ENCODE measurements at places on chromosomes 1 and 21. TPM values are rescaled to one million over a fixed set of nuclear protein-coding genes. Genes with fewer than 3 reads are reported as not detected.
A peak's percentile ranks its signal among the peaks of the same experiment; 100 is the strongest.

DNA sequence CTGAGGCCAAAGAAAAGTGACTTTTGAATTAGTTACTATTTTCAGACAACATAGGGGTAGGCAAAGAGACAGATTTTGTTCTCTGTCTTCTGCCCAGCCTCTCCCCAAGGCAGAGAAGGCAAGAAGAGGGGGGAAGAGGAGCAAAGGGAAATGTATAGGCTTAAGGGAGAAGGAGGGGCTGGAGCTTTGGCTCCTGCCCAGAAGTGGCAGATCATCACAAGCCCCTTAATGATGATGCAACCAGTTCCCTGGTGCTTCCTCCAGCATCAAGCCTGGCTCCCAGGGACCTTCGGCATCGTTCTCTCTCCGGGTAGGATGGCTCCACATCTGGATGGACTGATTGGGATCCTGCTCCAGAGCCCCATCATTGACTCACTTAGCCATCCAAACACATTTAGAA, 112.8 kb downstream of the KCND3 start:
- H3K4me3 ChIP-seq, result no peak overlapping the region
- no peaks in the 10 kb centered on the region for H3K36me3 ChIP-seq

- H3K4me1 ChIP-seq, result peaks cover 14% of the 10 kb centered on the region
Measured at GRCh38 chr1:2546515-2547209, 9.5 kb upstream of the TNFRSF14 start.

- no peaks in the 10 kb centered on the region for H3K27me3 ChIP-seq
- H3K27ac ChIP-seq, result peak overlapping the region; percentile 85
- peaks cover 36% of the 10 kb centered on the region for H3K4me1 ChIP-seq
- no peaks in the 10 kb centered on the region for H3K36me3 ChIP-seq
Measured at GRCh38 chr1:59146651-59147358, 150.1 kb upstream of the FGGY start.

DNA sequence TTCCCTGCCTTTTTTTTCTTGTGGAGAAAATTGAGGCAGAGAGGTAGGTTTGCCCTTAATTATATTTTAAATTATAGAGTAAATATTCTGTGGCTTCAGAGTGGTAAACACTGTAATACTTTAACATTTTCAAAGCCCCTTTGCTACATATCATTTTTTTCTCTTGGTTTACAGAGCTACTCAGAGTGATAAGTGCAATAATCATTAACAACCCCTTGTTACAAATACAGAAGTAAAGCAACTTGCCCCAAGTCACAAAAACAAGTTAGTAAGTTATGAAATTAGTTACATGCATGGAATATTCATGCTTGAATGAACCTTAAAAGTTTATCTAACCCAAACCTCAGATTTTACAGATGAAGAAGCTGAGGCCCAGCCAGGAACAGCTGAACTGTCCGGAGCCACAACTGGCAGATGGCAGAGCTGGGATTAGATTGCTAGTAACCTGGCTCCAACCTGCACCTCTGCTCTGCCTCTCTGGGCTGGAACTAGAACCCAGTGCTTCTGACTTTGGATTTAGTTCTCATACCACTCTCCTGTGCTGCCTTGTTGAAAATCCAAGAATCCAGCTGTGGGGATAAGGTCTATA, 48.7 kb downstream of the TNN start:
- H3K27me3 ChIP-seq, result no peaks in the 10 kb centered on the region
- no peak overlapping the region for H3K27ac ChIP-seq
- DNase-seq, result no peak
- H3K4me1 ChIP-seq, result no peaks in the 10 kb centered on the region
- no peaks in the 10 kb centered on the region for H3K36me3 ChIP-seq
- H3K4me3 ChIP-seq, result no peak overlapping the region

GRCh38 chr1:228471762-228472398, 15.3 kb upstream of the RNF187 start:
- H3K27me3 ChIP-seq, result peaks cover 18% of the 10 kb centered on the region
- H3K27ac ChIP-seq, result no peak overlapping the region
- H3K4me3 ChIP-seq, result no peak overlapping the region
- peaks cover 2% of the 10 kb centered on the region for H3K4me1 ChIP-seq
- no peaks in the 10 kb centered on the region for H3K36me3 ChIP-seq
- no peak for DNase-seq

ADORA1 gene
- total RNA-seq, result 1.5 TPM

VAV3 gene
- total RNA-seq, result not detected

ATP1A2 gene
- total RNA-seq, result 1.8 TPM

SPRR2A gene
- total RNA-seq, result not detected

TRIM46 gene
- 4.0 TPM for total RNA-seq

KTI12 gene
- 7.8 TPM for total RNA-seq

UBL4B gene
- not detected for total RNA-seq

C1orf53 gene
- total RNA-seq, result 3.0 TPM

FNDC10 gene
- 0.50 TPM for total RNA-seq

HMGCS2 gene
- not detected for total RNA-seq
